Erythroblast (primary cell): ENCODE measurements at places on chromosomes 12 and 14.

DNA sequence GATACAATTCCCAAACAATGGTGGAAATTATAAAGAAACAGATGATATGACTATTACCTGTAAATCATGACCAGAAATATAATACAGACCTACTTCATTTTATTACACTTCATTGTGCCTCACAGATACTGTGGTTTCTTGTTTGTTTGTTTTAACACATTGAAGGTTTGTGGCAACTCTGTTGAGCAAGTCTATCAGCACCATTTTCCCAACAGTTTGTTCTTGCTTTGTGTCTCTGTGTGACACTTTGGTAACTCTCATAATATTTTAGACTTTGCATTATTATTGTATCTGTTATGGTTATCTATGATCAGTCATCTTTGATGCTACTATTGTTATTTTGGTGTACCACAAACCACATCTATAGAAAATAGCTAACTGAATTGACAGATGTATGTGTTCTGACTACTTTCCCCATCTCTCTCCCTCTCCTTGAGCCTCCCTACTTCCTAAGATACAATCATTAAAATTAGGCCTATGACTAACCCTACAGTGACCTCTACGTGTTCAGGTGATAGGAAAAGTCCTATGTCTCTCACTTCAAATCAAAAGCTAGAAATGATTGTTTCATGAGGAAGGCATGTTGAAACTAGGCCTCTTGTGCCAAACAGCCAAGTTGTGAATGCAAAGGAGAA, 49.1 kb downstream of the FBXO33 start:
- DNase-seq, result no peak

DNA sequence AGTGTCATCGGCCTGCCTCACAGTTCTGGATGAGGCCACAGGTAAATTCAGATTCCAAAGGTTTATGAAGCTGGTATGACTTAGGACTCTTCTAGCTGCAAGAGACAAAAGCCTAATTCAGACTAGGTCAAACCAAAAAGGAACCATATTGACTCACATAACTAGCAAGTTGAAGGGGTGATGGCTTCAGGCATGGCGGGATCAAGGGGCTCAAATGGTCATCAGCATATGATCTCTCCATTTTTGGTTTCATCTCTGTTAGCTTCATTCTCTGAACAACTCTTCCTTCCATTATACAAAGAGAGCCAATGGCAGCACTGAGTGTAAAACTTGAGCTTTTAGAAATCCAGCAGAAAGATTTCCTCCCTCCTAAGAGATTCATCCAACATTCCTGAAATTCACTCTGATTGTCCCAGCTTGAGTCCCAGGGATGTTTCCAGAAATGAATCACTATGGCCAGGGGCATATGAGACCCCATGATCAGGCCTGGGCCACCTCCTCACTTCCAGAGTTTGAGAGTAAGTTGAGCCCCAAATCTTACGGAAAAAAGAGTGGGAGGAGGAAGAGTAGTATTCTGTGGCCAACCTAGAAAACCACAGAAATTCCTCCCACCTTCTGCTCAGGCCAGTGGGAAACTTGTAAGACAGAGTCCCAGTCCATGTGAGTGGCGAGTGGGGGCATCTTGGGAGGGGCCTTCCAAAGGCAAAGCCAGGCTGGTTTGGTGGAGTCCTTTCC, 2.0 kb upstream of the MAP1LC3B2 start:
- no peak for DNase-seq

- no peak for DNase-seq
Observed at GRCh38 chr14:44700184-44700583, 193.1 kb upstream of the FSCB start.

DNA sequence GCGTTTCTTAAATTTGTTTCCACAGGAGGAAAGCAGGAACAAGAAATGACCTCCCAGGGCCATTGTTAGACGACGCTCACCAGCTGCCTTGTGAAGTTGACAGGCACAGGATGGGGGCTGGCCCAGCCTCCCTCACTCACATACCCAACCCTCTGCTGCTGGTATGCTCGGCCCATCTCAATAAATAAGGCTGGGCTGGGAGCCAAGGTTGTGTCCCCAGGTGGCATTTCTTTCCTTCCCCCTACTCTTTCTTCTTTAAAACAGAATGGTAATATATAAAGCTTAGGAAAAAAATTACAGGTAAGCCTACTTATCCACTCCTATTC, 93.0 kb downstream of the ACTN1 start:
- no peak for DNase-seq

- DNase-seq, result no peak
Observed at GRCh38 chr12:119838826-119839600, 38.1 kb downstream of the CIT start.

- DNase-seq, result peak; percentile 59
Observed at GRCh38 chr14:76918256-76918781, 92.1 kb downstream of the LRRC74A start.

DNA sequence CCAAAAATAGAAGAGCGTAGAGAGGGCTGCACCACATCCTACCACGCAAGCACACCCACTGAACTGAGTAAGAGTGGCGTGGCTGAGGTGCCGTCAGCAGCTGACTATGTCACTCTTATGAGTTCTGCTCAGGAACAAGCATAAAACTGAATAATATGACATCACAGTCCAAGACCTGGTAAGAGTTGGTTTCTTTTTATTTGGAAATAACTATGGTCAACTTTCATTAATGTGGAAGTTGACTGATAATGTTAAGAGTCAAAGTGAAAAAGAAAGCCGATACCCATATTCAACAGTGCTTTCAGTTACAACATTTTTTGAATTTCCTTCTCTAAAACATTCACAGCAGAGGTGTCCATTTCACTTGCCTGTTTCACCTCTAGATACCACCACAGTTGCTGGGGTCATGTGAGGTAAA, 44.6 kb downstream of the GNS start:
- DNase-seq, result no peak
